HS-5 (cell line): ENCODE measurements at places on chromosomes 6 and 20.

DNA sequence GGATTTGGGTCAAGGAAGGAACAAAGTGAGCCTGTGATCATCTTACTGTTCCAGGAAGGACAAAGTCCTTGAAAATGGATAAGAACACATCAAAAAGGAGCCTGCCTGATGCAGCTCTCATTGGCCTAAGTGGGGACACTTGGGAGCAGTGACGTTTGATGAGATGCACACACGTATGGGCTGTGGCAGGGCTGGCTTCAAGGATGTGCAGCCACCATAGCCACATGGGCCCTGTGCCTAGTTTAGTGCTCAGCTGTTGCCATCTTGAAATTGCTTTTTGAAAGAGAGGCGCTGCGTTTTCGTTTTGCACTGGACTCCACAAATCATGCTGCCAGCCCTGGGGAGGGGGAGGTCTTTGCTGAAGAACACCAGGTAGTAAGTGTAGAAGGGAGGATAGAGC is 6.6 kb upstream of the NPEPL1 start:
- no peak for DNase-seq

DNA sequence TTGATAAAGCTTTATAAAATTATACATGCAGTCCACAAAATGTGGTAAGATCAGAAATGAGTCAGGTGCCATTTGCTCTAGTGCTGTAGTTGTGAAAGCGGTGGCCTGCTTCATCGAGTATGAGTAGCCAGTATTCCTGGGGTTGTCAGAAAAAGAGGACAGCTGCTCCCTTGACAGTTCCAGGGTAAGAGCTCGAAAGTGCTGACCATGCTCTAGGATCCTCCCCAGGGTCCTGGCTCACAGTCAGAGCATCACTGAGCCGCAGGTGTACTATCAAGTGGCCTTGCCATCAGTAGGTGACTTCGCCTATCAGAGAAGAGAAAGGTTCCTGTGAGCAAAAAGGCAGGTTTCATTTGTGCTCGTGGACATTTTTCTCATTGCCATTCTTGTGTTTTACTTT is 3.6 kb downstream of the BTBD3 start:
- no peak for DNase-seq

- DNase-seq = no peak
Observed at GRCh38 chr6:14036911-14037310, 80.7 kb upstream of the CD83 start.

- no peak for DNase-seq
Observed at GRCh38 chr20:12199703-12200102, 282.0 kb downstream of the BTBD3 start.

GRCh38 chr20:18188434-18188833 is 50.8 kb downstream of the KAT14 start:
- DNase-seq = no peak

GRCh38 chr20:44404204-44405181 is 49.0 kb downstream of the HNF4A start:
- no peak for DNase-seq
